ENCODE measurements at places on chromosomes 3 and 15.

DNA sequence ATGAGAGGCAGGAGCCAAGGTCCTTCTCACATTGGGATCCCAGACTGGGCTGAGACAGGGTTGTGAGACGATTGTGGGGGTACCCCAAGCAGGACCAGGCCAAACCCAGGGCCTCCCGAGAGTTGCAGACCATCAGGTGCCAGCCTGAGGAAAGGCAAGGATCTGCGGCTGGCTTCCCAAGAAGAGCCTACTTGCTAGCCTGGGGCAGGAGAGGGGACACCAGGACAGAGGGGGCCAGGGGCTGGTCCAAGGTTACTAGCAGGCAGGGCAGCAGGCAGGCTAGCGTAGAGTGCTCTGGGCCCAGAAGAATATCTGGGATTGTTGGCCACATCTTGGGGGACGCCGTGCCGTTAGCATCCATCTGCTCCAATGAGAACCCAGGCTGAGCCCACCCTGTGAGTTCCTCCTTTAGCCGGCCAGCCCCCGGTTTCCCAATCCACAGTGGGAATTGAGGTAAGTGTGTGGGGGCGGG, 546 bp downstream of the CISH start:
- DNase-seq, result no peak

GRCh38 chr3:196174652-196175051, 36.5 kb downstream of the ZDHHC19 start:
- no peak for DNase-seq

- DNase-seq, result no peak
These were observed 323.4 kb upstream of the PLSCR5 start for GRCh38 chr3:146928421-146929059.

- DNase-seq, result no peak
These were observed 333.5 kb upstream of the AZI2 start for GRCh38 chr3:28682121-28682520.

DNA sequence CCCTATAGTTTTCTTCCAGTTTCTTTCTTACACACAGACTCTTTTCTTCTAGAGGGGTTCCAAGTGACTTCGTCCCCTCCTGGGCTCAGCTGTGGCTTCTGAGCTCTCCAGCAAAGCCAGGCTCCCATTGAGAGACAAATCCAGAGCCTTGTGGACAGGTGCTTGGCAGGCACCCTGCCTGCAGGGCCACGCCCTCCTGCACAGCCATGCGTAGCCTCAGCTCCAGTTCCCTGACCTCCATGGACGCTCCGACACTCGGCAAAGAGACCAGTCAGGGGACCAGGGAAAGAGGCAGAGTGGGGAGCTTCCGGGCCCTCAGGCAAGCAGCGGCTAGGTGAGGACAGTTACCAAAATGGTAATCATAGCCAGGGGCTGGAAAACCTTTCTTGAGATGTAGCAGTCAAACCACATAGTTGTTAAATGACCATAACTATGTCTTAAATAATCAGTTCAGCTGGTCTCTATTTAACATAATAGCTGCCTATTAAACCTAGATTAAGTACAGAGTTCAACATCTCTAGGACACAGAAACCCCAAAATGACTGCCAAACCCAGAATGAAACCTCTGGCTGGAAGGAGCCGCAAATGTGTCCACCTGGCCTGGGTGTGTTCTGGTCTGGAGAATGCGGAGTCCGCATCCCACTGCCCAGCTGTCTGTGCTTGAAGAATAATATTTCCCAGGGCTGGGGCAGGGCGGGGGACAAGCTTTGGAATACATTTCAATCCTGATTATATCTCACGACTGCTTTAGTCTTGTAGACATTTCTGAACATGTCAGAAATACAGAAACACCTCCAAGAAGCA, 69.3 kb upstream of the RGMA start:
- DNase-seq, result no peak

DNA sequence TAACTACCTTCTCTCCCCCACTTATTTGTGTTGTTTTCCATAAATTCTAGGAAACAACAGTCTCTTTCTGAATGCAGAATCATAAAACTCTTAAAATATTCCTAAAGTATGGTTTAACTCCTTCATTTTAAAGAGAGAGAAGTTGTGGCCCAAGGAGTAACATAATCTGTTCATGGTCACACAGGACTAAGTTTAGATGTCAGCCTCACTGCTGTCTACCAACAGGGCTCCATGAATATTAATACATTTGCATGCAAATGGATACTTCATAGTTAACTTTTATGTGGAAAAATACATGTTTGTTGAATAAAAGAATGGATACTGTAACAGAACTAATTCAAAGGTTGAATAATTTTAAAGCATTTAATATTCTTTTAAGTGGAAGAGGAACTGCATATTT, 18.5 kb upstream of the IL1RAP start:
- no peak for DNase-seq

All from fibroblast of skin of scalp (primary cell).